ENCODE measurements at places on chromosomes 6 and 20.

GRCh38 chr6:144602523-144603180, 317.5 kb downstream of the UTRN start:
- DNase-seq = no peak

- DNase-seq = no peak
Observed at GRCh38 chr6:149211046-149211571, 106.4 kb upstream of the TAB2 start.

GRCh38 chr20:18684775-18685174, 96.9 kb downstream of the DTD1 start:
- DNase-seq = no peak

DNA sequence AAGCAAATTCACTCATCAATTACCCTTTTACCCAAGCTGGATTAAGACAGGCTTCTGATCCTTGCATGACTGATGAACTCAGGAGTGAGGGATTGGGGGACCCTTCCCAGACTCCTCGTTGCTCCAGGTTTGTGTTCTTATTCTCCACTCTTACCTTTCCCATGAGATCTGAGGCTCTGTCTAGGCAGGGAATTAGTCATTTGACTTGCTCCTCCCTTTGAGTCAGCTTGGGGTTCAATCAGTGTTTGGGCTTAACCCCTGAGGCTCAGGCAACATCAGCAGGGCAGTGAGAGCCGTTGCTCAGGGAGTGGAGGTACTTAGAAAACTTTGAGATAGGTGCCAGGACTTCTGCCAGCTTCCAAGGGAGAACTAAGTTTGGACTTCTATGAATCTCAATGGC, 20.7 kb upstream of the TOX2 start:
- no peak for DNase-seq

DNA sequence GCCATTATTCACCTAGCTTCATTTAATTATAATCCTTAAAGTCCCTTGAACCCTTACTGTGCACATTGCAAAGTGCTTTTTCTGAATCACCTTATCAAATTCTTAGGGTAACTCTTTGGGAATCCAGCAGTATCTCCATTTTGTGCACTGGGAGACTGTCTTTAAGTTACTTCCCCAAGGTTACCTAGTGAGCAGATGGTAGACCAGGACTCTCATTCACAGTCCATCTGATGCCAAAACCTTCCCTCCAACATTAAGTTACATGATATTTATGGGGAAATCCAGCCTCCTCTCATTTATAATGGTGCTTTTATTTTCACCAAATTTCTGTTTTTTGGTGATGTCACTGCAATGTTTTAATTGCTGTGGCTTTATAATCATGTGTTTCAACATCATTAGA, 75.7 kb downstream of the NCOA7 start:
- no peak for DNase-seq

DNA sequence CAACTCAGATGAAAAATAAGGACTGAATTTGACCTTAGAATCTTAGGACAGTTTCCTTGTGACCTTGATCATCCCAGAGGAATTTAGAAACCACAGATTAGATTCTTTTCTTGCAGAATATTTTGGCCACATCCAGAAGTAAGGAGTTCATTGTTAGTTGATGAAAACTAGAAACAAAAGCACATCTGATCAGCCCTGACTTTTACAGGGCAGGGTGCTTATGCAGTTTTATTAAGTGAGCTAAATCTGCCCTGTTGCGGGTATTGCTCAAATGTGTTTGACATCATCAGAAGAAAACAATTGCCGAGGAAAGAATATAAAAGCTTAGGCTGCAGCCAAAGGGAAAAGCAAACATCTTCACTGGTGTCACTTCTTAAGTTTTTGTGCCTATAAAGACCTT, 100.8 kb downstream of the MTFR2 start:
- no peak for DNase-seq

- DNase-seq = no peak
Observed at GRCh38 chr6:158068156-158068892, 86.7 kb downstream of the SYNJ2 start.

All from posterior cingulate gyrus (tissue), 11 donors.